NCI-H524 (cell line): ENCODE measurements at places on chromosomes 13 and 19.

GRCh38 chr19:1447944-1448343 is 2.0 kb upstream of the APC2 start:
- no peak for DNase-seq

- no peak for DNase-seq
Observed at GRCh38 chr13:48492470-48493065, 40.3 kb downstream of the RCBTB2 start.

GRCh38 chr19:32104153-32104849 is 241.1 kb upstream of the ZNF507 start:
- DNase-seq: no peak

DNA sequence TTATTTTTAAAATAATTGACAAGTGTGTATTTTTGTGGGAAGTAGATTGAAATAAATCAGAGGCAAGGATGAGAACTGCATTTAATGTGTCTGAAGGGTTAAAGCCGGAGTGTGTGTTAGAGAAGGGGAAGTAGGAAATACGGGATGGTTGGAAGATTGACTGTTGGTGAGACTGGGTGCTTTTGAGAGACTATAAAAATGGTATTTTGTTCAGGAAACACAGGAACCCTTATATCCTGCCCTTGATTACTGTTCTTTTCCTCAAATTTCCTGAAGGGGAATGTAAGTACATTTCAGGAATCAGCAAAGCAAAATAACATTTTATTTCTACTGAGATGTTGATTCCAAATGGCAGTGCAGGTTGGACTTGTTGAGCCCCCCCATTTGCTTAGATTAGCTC is 15.1 kb downstream of the IFT88 start:
- no peak for DNase-seq

DNA sequence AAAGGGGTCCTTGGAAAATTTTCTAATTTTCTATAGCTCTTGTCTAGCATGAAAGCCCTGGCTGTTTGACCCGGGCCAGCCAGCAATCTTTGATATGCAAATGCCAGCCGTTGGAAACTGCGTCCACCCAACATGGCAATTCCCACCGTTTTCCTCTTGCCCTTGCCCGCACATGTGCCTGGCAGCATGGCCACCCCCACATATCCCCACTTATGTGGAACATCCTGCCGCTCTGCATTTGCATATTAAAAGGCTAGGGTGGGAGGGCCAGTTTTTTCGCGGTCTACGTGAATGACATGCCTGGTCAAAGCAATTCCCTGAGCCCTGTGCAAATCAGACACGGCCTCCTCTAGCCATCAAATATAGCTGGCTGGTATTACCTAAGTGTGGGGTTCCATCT is 110.3 kb upstream of the TDRD3 start:
- no peak for DNase-seq

- peak; percentile 32 for DNase-seq
Observed at GRCh38 chr19:14073925-14074838, 1.6 kb downstream of the MISP3 start.

- DNase-seq: no peak
Observed at GRCh38 chr19:10713317-10713716, 4.6 kb upstream of the DNM2 start.

GRCh38 chr19:46904114-46905060 is 43.6 kb downstream of the ARHGAP35 start:
- no peak for DNase-seq

GRCh38 chr13:20998649-20999415 is 62.6 kb downstream of the LATS2 start:
- DNase-seq: no peak
